ENCODE measurements at places on chromosomes 13 and 19.

DNA sequence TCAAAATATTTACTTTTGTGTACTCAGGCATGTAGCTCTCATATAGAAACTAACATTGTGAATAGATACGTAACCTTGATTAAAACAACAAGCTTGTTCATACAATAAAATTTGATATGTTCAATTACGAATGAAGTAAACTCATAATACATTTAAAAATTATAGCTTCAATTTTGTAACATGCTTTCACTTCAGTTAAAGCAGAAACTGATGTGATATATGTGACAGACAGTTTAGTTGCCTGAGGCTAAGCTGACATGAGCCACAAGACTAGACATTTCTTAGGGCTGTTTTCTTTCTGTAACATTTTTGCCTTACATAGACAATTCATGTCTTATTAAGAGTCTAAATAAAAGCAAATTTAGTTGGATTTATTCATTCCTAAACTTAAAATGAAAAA is 526.0 kb downstream of the PCDH9 start:
- DNase-seq: no peak

- no peak for DNase-seq
Measured at GRCh38 chr13:46143184-46143701, 38.4 kb upstream of the CPB2 start.

DNA sequence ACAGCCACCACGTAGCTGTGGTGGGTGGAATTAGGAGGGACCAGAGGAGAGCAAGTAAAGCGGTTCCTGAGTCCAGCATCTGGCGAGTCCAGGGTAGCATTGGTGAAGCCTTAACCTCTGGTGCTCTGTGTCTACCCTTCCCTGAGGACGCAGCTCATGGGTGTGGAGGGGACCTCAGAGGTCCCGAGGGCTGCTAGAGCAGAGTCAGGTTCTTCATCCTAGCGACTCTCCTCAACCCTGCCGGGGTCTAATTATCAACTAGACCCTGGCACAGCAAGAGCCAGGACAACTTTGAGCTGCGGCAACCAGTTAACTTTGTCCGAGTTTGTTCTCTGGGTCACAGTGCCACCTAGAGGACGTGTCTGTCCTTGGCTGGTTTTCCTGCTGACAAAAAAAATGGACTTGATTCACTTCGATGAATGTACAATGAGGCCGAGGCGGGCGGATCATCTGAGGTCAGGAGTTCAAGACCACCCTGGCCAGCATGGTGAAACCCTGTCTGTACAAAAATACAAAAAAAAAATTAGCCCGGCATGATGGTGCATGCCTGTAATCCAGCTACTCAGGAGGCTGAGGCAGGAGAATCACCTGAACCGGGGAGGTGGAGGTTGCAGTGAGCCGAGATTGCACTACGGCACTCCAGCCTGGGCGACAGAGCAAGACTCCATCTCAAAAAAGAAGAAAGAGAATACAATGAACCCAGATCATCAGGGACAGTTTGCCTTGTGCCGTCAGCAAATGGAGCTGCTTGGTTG is 25.0 kb downstream of the TSSK6 start:
- DNase-seq: peak; percentile 75

- no peak for DNase-seq
Measured at GRCh38 chr13:49549289-49549688, 36.1 kb downstream of the RCBTB1 start.

GRCh38 chr19:43747557-43748204 is 7.1 kb downstream of the SMG9 start:
- no peak for DNase-seq

- peak; percentile 88 for DNase-seq
Measured at GRCh38 chr19:55283548-55284377, at the start of gene BRSK1. TSS of gene BRSK1 (plus strand) at chr19:55283997. CDS start at chr19:55284443, 446 bp downstream.

DNA sequence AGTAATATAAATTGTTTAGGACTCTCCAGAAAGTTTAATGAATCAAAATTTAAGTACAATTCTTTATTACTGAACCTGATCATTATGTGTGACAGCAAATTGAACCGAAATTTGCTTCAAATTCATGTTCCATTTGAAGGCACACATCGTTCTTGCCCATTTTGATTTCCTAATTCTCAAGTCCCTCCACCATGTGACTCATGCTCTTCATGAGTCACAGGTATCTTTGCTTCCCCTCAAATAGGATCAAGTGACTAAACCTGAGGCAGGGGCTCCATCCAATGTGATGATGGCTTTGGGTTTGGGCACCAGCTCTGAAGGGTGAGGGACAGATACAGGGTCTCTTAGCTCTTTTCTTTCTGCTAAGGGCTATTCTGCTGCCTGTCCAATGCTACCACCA is 86.1 kb downstream of the THSD1 start:
- DNase-seq: no peak

- DNase-seq: no peak
Measured at GRCh38 chr13:33931397-33932311, 113.7 kb downstream of the RFC3 start.

DNA sequence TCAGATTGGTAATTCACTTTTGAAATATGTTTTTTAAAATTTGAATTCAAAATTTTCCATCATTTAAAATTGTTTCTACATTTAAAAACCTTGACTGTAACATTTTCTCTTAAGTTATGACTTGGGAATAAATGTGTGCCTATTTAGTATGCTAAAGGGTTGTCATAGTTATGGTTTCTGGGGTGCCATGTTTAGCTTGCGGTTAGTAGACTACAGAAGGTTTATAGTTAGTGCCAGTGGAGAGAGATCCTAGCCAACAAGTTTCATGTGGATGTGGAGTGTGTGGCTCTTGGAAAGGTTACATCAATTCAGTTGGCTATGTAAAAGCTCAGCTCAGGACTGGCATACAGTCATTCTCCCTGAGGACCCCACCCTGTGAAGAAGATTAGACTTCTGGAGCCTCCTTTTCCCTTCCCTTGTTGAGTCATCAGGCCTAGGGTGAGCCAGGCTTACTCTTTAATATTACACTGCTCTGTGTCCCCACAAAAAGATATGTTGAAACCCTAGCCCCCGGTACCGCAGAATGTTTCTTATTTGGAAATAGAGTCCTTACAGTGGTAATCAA is 20.4 kb downstream of the LMO7 start:
- no peak for DNase-seq

Measured in nucleus accumbens (tissue), 56 donors.